Amniotic epithelial cell (primary cell): ENCODE measurements at places on chromosomes 16 and 17.

- peak; percentile 73 for DNase-seq
Measured at GRCh38 chr16:17520561-17520960, 49.8 kb upstream of the XYLT1 start.

DNA sequence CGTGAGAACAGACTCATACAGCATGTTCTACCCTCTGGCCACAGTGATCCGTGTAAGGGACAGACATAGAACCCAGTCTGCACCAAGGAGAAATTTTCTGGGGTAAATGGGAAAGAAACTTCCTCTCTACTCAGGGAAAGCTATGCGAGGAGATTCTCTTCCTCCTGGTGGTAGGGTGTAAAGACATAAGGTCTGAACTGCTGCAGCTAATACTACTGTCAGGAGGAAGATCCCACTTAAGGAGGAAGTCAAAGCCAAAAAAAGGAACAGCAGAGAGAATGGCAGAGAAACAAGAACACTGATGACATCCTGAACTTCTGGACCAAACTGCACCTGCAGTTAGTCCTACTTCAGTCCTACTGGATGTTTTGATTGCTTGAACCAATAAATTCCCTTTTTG, 7.1 kb upstream of the TM4SF5 start:
- DNase-seq = no peak

GRCh38 chr17:75826561-75827307, 17.5 kb downstream of the UNC13D start:
- DNase-seq = no peak

DNA sequence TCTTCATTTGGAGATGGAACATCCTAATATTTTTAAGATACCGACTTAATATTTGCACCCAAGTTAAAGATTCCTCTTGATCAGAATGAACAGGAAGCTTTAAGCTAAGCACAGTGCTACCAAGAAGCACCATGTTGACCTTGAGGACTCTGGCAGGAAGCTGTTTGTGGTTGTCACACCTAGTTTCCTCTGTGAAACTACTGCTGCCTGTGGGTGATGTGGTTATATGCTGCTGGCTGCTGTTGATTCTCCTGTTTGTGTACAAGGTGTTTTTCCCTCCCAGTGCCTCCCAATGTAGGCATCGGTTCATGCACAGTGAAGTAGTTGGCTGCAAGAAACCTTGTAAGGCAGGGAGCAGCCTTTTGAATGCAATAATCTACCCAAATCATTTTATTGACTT, 23.4 kb downstream of the RBL2 start:
- DNase-seq = no peak

- peak; percentile 79 for DNase-seq
Measured at GRCh38 chr17:76529224-76530094, 8.1 kb downstream of the CYGB start.

GRCh38 chr17:82655038-82655479, 6.8 kb upstream of the WDR45B start:
- DNase-seq = no peak

DNA sequence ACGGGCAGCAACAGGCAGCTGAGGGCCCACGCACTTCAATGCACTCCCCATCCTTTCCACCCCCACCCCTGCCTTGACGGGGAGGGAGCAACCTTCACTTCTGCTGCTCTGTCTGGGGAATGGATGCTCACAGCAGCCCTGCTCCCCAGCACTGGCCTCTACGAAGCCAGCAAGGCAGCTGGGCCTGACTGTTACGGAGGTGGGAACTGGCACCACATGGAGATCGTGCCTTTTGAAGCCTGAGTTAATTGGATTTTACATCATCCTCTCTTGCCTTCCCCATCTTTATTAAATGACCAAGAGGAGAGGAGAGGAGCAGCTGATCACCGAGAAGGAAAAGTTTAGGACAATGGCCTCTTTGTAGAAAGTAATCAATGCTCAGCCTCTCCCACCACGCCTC, 187.0 kb upstream of the RPL38 start:
- no peak for DNase-seq

DNA sequence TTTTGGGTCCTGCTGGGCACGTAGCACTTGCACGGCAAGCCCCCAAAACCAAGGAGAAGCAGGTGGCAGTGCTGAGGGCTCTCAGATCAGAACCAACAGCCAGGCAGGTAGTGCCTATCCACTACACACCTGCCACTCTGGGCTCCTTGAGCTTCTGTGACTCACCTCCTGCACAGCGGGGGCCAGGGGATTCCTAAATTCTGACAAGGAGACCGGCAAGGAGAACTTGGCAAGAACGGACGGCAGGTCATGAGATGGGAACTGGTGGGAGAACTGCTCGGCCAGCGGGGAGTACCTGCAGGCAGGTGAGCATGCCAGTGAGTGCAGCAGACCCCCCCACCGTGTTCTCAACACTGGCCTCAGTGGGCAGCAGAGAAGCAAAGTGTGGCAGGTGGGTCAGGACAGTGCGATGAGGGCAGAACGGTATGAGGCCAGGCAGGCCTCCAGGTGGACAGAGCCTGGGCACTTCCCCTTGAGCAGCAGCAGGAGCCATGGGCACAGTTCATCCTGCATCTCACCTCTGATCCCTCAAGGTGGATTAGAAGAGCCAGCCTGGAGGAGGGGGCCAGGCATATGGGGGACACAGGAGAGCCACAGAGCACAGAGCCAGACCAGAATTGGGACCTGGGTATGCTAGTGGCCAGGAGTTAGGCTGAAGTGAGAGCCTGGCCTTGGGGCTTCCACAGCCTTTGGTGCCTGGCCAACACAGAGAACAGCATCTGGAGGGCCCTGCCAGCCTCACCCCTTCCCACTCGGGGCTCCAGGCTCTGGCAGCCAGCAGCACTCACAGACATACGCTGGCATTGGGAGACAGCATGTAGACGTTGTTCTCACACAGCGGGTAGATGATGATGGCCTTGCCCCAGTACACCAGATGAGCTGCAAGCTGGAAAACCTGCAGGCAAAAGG, 14.7 kb downstream of the MPG start:
- DNase-seq = no peak

- DNase-seq = no peak
Measured at GRCh38 chr17:76142585-76143041, 1.6 kb upstream of the FOXJ1 start.

- no peak for DNase-seq
Measured at GRCh38 chr17:47368262-47368661, 44.5 kb downstream of the EFCAB13 start.

DNA sequence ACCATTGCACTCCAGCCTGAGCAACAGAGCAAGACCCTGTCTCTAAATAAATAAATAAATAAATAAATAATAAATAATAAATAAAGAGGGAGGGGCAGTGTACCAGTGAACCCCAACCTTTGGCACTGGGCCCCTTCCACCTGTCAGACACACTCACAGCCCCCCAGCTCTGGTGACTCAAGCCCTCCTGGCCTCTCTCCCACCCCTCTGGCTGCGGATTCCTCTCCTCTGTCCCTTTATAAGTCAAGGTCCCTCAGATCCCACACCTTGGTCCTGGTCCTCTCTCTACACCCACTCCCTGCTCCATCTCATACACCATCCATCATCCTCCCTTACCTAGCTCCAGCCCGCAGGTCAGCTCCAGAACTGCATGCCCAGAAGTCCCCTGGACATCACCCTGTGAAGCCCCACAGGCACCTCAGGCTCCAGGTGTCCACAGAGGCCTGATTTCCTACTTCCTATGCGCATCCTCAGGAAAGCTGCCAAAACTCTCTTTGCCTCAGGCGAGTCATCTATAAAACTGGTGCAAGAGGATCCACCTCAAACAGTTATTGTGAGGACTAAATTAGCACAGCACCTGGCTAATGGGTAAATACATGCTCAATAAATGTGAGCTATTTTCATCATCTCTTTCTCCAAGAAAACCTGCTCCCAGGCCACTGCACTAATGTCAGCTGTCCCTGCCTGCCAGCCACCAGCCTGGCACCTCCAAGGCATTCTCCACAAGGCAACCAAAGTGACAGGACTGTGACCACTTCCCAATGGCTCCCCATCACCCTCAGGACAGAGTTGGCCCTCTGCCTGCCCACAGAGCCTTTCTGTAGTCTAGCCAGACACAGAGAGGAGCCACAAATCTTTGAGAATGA, 46.8 kb downstream of the BEAN1 start:
- peak; percentile 15 for DNase-seq

DNA sequence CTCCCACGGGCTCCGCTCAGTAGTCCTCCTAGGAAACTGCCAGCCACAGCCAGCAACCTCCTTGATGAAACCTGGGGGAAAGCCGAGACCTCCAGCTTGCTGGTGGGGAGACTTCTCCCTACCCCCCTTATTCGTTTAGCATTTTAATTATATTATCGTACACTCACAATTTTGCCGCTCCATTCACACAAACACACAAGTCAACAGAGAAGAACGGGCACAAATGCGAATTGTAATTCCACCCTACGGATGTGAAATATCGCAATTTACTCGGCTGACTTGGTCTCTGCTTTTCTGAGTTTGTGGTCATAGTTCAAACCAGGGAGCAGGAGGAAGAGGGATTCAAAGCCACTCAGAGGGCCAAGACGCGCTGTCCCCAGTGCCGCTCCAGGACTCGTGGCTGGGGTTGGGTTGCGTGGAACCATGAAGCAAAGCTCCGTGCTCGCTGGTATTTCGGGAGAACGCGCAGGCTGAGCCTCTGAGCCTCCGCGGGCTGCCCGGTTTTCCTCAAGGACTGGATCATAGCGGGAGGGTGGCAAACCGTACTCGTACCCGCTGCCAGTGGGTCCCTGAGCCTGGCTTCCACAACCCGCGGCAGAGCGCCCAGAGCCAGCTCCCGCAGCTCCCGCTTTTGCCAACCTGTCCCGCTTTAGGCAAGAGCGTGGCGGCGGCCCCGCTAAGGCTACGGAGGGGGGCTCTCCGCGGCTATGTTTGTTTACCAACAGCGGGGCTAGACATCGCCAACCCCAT, 2.0 kb downstream of the LHX1 start:
- DNase-seq = no peak

DNA sequence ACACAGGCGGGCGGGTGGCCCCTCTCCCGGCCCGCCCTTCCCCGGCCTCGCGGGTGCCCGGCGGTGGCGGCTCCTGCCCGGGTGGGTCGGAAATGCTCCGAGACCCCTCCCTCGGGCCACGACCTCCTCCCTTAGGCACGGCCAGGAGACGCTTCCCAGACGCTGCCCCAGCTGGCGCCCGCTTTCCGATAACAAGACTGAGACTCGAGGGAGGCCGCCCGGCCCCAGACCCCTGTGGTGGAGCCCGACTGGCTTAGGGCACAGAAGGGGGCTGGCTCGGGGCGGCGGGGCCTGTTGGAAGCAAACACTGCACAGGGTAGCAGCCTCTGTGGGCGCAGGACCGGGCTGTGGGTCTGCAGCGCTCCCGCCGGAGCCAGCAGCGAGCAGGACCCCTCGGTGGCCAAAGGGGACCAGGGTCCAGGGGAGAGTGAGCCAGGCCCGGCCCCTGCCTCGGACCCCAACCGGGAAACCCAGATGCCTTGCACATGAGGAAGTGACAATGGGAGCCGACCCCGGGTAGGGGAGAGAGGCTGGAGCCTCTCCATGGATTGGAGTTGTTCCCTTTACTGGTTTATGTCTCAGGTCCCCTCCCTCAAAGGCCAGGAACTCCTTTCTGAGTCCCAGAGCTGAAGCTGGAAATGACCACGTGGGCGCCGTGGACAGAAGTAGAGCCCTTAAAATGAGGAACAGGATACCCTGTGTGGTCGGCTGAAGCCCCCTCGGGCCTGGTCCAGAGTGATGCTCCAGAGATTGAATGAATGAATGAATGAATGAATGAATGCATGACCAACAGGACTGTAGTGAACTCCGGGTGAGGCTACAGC, 19.8 kb upstream of the ADCY7 start:
- no peak for DNase-seq

GRCh38 chr16:72722552-72722951, 325.4 kb downstream of the ZFHX3 start:
- no peak for DNase-seq

GRCh38 chr17:69557339-69557738, 142.8 kb downstream of the MAP2K6 start:
- DNase-seq = no peak

DNA sequence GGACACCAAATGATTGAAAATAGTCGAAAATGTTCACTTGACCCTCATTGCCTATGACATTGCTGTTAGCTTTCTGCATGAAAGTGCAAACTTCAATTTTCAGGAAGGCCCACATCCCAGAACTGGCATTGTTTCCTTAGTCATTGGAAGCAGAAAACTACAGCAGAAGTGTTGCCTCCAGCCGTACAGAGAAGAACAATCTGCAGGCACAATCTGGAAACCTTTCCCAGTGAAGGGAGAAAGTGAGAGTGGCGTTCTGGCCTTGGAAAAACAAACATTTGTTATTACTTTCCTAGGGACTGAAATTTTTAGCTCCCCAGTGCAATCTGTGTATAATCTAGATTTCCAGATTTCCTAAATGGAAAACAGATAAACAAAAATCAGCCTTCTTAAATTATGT, 529.5 kb upstream of the RBFOX1 start:
- no peak for DNase-seq

DNA sequence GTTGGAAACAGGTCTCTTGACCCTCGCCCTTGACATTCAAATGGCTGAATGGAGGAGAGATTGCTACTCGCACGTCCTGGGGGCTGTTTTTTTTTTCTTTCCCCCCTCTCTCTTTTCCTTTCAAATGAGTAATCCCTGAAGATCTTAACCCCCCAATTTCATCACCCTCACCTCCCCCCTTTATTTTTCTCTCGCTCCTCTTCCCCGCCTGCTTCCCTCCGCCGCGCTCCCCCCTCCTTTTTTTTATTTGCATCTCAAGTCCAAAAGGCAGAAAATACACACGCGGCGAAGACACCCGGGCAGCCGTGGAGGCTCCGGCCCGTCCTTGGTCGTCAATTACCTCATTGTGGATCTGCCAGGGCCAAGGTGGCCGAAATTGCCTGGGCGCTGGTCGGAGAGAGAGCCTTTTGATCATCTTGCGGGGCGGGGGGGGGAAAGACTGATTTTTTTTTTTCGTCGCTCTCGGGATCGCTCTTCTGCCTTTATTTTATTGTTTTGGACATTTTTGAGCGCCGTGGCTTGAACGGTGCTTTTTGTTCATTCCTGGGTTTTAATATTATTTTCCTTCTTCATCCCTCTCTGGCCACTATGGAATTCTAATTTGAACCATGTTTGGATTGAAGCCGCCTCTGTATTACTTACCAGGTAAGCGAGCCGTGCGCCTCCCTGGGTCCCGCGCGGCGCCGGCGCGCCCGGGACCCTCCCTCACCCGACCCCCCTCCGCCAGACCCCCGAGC, 57.2 kb upstream of the GSE1 start:
- DNase-seq = no peak

- peak; percentile 25 for DNase-seq
Measured at GRCh38 chr17:39114723-39115122, 36.7 kb downstream of the PLXDC1 start.

- DNase-seq = no peak
Measured at GRCh38 chr17:18381953-18382245, 4.3 kb downstream of the EVPLL start.

GRCh38 chr17:19010729-19011505, 6.4 kb upstream of the FAM83G start:
- DNase-seq = peak; percentile 82

- no peak for DNase-seq
Measured at GRCh38 chr17:82315703-82316358, 1.6 kb downstream of the CD7 start.
